ENCODE measurements at places on chromosomes 12 and 14.

- DNase-seq: no peak
These were observed 45.1 kb downstream of the ARID2 start for GRCh38 chr12:45774508-45775162.

- DNase-seq: peak; percentile 7
These were observed 32.0 kb downstream of the LRIG3 start for GRCh38 chr12:58888131-58888783.

DNA sequence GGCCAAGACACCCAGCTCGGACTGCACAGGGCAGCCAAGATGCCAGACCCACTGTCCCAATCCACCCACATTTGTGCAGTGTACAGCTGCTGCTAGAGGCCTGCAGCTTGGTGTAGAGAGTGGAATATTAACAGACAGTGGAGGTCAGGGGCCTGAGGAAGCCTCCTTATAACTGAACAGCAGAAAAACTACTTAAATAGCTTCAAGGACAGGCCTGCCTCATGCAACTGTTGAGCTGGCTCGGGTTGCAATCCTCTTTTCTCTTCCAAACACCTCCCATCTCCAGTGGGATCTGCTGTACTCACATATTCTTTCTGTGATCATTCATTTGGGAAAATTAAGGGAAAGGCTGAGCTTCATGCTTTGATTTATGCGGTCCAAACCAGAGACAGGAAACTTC is 1043.2 kb upstream of the TMEM132C start:
- no peak for DNase-seq

- DNase-seq: no peak
These were observed 70.2 kb downstream of the LLPH start for GRCh38 chr12:66060163-66060907.

GRCh38 chr14:35814371-35815005 is 5.4 kb upstream of the RALGAPA1 start:
- DNase-seq: peak; percentile 81

DNA sequence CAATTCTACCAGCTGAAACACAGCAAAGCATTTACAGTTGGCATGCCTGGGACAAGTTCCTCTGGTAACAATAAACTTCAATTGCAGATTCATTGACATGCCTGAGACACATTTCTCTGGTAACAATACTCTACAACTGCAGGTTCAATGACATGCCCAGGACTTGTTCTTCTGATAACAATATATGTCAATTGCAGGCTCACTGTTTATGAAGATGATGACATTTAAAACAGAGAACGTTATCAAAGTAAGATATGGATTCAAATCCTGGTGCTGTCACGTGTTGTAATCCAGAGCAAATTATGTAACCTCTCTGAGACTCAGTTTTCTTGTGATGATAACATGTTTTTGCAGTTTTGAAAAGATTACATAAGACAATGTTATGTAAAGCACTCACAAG is 20.5 kb downstream of the KITLG start:
- no peak for DNase-seq

DNA sequence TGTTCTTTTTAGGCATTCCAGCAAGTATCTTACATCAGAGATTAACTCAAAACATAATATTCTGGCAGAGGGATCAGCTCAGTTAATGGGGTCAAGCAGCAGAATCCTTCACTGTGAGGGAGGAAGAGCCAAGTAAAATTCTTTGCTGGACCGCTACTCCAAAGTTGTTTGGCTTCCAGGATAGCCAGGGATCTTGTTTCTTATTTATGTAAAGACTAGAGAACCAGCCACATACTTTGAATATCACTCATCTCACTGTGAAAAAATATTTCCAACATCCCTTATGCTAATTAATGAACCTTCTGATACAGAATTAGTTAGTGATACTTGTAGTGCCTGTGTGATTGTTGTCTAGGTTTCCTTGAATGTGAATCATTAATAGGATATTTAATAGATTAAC is 94.2 kb downstream of the PLEKHA5 start:
- DNase-seq: no peak

- no peak for DNase-seq
These were observed 630.9 kb upstream of the ATXN7L3B start for GRCh38 chr12:73906757-73907156.

DNA sequence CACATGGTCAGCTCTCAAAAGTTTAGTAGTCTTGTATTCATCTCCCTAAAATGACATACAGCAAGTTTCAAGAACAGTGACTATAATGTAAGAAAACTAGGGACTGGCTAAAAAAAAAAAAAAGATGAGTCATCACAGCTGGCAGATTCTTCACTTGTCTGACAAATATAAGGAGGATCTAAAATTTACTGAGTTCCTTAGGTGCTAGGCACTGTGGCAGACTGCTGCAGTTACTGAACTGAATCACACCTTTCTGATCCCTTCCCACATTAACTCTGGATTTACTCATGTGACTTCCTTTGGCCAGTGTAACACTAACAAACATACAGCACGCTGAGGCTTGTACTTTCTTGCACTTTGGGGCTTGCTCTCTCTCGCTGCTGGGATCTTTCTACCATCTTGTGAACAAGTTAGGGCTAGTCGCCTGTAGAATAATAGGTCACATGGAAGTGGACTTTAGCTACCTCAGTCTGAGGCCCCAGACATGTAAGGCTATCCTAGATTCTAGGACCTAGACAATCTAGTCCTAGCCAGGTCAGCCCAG is 32.1 kb downstream of the BAZ1A start:
- DNase-seq: no peak

GRCh38 chr14:104687601-104688504 is 1.6 kb upstream of the INF2 start:
- DNase-seq: peak; percentile 84

DNA sequence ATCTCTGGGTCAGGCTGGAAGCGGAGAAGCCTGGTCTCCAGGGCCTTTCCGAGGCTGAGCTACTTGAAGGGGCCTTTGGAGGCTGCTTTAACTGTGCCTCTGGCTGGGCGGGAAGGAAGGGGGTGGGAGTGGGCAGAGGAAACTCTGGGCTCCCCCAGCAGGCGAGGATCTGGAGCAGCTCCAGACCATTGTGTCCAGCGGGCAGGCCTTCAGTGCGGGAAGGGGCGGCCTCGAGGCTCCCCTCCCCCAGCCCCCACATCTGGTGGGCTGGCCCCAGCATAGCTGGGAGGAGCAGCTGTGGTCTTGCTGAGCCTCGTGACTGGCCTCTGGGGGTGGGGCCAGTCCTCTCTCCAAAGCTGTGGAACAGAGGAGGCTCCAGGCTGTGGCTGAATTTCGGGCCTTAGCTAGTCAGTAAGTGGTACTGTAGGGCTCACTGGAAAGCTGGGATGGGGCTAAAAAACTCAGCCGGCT is 3.4 kb downstream of the TAMALIN start:
- peak; percentile 79 for DNase-seq

GRCh38 chr12:124049451-124050094 is 76.6 kb downstream of the ZNF664 start:
- no peak for DNase-seq

DNA sequence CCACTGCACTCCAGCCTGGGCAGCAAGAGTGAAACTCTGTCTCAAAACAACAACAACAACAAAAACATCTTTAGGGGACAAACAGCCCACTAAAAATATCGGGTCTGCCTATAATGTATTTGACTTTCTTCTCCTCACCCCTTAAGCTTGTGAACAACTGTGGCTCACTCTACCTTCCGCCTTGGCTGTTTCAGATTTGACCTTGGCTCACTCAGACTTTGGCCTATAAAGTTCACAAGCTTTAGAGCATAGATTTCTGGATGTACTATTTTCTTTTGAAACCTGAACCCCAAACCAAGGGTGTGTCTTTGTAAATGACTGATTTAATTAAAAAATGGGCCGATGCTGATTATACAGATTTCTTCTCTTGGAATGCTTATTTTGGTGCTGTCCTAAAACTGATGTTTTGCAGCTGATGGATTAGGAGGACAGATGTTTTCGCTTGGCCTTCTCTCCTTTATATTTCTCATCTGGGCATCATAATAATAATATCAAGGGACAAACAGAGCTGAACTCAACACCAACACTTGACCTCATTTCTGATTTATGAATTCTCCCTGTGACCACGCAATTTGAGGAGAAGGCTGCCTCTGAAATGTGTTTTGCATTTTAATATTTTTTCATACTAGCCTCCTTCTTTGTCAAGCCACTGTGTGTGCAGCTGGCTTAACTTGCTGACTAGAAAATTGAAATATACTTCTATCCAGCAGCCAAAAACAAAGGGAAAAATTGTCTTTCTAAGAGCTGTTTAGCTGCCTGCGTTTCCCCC is 40.2 kb upstream of the RASSF3 start:
- no peak for DNase-seq

GRCh38 chr12:131929581-131930456 is 743 bp downstream of the PUS1 start:
- DNase-seq: no peak

- no peak for DNase-seq
These were observed 7.9 kb downstream of the EIF2B2 start for GRCh38 chr14:75010472-75011093.

GRCh38 chr14:25090716-25091454 is 40.9 kb upstream of the STXBP6 start:
- DNase-seq: no peak

DNA sequence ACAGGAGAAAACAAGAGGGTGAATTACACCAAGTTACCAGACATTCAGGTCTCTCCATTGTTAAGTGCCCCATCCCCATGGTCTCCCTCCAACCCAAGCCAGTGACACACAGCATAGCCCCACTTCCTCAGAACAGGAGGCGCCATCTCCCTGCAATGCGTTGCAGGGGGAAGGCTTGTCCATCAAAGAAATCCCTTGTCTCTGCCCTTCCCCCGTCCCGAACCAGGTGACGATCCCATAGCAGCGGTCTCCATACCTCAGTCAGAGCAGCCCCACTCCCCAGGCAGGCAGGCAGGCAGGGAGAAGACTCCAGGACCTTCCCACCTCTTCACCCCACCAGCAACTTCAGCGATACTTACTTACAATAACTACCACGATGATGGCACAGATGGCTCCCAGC is 5.9 kb downstream of the VAMP1 start:
- DNase-seq: no peak

DNA sequence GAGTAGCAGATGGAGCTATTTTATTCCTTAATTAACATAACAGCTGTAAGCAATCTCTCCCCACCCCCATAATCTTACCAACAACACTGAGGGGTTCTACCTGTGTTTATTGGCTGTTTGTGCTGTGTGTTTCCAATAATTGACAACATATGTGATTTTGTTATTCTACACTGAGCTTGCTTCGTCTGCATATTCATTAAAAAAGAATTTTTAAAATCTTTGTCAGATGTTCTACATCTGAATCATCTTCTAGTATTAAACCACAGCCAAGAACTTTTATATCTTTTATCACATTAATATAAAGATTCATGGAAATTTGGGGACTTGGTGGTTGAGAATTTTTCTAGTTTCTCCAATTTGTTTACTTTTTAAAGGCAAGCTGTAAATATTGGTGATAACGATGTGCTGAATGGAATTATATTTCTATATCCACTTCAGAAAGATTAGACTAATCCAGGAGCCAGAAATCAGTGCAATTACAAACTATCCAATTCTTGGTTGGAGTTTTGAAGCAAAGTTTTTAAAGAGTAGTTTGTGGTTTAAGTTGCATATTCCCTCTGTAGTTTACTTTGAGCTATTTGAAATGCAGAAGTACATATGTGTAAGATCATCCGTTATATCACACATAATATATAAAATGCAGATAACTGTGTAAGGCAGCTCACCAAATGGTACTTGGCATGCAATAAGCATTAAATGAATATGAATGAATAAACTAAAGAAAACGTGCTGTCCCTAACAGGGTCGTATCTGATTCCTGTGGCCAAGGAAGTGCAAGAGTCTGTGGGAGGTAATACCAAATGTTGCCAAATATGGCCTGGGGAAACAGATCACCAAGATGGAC is 206.9 kb downstream of the PELI2 start:
- DNase-seq: no peak

DNA sequence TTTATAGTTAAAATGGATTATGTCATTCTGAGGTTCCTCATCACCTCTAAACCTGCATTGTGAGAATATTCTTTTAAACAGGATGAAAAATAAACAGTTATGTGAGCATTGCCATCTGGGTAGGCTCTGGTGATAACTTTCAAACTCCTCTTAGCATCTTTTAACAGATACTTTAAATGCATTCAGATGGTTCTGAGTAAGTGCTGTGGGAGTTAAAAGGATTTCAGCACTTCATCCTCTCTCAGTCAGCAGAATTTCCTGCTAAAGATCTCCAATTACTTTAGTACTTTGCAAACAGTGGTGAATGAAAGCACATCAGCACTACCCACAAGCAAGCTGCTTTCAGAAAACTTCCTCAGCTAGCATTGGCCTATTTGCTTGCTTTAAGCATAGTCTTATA is 59.3 kb upstream of the TMTC1 start:
- no peak for DNase-seq

DNA sequence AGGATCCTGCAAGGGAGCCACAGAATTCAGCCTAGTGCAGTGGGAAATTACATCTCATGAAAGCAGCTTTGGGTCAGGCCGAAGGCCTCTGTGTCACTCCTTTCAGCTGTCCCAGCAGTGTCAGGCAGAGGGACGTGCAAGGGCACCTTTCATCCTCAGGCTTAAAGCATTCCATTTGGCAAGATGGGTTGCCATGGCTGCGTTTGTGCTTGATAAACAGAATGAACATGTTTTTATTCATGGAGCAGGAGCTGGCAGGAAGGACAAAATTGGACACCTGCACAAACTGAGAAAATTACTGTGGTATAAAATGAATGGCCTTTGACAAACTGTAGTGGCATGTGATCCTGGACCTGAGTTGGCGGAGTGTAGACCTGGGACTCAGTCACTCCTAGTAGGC is 29.4 kb downstream of the ACAD10 start:
- DNase-seq: peak; percentile 7

DNA sequence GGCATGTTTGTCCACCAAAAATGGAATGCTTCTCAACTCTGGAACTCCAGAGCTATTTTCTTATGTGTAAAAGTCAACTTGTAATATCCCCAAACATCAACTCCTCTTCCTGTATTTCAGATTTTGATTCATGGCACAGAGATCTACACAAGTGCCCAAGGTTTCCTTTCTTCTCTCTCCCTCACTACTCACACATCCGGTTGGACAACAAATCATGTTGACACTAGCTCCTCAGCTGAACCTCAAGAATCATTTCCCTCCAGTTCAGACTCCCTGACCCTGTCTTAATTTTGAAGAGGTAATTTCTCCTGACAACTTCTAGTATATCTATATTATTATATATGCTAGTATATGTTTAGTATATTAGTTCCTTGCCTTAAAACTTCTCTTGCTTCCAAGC is 485.4 kb upstream of the CCDC196 start:
- no peak for DNase-seq

DNA sequence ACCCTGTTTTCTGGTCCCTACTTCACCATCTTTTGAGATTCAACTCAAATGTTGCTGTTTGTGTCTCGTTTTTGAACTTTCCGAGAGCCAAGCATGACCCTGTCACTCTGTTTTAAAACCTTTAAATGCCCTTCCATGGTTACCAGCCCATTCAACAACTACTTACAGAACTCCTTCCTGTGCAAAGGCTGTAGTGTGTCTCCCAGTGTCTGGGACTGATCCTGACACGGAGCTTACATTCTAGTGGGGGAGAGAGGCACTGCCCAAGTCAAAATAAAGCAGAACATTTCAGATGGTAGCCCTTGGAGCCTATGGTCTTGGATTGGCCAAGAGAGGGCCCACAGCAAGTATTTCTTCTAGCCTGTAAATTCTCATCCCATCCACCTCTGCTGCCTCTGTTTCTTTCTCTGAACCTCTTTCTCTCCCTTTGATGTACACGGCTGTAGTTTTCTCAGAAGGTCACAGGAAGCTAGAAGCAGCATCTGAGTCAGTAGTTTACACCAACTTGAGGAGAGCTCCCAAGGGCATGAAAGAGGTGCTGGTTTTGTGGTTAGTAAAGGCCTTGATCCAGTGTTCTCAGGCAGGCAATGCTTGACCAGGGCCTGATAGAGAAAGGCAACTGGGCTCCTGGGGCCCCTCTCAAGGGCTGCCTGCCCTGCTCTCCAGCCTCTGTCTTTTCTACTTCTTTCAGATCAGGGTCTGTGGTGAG is 42.3 kb upstream of the SLC24A4 start:
- no peak for DNase-seq

All from SHP77 (cell line).